ENCODE measurements at places on chromosomes 11 and 22.
A peak's percentile ranks its signal among the peaks of the same experiment; 100 is the strongest.

- DNase-seq = no peak
Observed at GRCh38 chr11:82898241-82898640, 2.0 kb downstream of the PRCP start.

- DNase-seq = no peak
Observed at GRCh38 chr11:15180212-15180792, 65.6 kb downstream of the INSC start.

GRCh38 chr11:12914400-12914912, 94.7 kb upstream of the RASSF10 start:
- no peak for DNase-seq

GRCh38 chr22:46043816-46044620, 67.1 kb upstream of the WNT7B start:
- DNase-seq = no peak

- no peak for DNase-seq
Observed at GRCh38 chr11:120832481-120833238, 191.2 kb upstream of the TBCEL start.

- no peak for DNase-seq
Observed at GRCh38 chr11:46519351-46519750, 74.5 kb downstream of the AMBRA1 start.

DNA sequence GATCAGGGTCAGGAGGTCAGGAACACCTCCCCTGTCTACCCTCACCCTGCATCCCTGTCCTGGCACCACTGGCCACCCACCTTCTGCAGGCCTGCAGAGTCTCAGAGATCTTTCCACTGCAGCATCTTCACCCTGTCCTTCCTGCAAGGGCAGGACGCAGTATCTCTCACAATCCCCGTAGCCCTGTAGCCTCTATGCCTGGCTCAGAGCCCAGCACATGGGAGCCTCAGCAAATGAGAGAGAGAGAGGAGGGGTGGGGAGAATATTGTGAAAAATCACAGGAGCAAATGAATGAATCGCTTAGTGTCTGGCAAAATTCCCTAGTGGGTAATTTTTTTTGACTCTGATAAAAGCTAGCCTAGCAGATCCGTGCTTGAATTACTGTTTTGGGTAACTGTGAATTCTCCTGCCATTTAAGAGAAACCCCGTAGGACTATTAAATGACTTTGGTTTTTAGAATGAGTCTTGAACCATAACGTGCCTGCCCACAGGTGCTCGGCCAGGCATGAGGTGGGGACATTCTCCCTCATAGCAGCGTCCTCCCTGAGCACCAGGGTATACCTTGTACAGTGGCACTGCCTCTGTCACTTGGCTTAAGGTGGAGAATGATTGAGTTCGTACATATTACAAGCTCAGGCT, 91.5 kb downstream of the MORC2 start:
- no peak for DNase-seq

GRCh38 chr11:9601037-9601875, 27.8 kb downstream of the WEE1 start:
- peak; percentile 20 for DNase-seq

GRCh38 chr11:35347921-35348331, 71.4 kb downstream of the SLC1A2 start:
- no peak for DNase-seq

DNA sequence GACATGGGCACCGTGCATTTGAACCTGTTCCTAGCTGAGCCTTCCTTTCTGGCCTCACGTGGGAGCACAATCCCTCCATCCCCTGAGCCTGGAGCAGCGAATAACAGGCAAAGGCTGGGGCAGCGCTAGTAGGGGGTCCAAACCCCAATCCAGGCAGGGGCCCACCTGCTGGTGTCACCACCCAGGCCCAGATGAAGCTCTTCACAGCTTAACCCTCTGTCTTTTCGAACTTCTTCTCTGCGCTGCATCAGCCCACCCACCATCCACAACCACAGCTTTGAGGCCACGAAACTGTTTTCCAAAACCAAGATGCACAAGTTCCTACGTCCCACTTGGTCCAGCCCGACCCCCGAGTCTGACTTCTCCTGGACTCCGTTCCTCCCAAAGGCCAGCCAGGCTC, 11.5 kb downstream of the KCNC1 start:
- DNase-seq = no peak

GRCh38 chr22:32591620-32592019, 117.0 kb downstream of the FBXO7 start:
- no peak for DNase-seq

- DNase-seq = no peak
Observed at GRCh38 chr22:17907748-17908051, 116.7 kb downstream of the MICAL3 start.

GRCh38 chr11:15204711-15205110, 90.0 kb downstream of the INSC start:
- no peak for DNase-seq

DNA sequence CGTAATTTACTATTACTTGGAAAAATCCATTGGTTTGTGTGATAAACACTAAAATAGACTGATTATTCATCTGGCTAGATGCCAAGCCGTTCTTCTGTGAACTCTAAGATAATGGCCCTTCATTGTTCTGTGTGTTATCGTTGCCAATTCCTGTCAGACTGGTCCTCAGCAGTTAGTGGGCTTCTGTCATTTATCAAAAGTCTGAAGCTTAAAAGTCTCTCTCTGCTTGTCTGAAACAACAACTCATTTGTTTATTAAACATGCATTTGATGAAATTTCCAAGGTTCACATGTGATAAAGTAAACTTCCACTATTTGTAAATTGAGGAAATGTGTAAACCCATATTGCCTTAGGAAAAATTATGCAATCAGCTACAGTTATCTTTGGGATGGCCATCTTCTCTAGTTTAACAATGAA, 21.1 kb upstream of the RDX start:
- DNase-seq = no peak

GRCh38 chr11:464316-464715, 14.2 kb downstream of the PTDSS2 start:
- no peak for DNase-seq

GRCh38 chr11:127273593-127274327, 273.2 kb upstream of the KIRREL3 start:
- no peak for DNase-seq

- no peak for DNase-seq
Observed at GRCh38 chr11:117989351-117990102, 3.3 kb downstream of the IL10RA start.

GRCh38 chr11:78860720-78861422, 286.2 kb upstream of the NARS2 start:
- DNase-seq = no peak

Measured in stimulated activated CD8-positive, alpha-beta memory T cell treated with anti-CD3 and anti-CD28 coated beads, Interleukin-15, amount 100 ng/mL, for 4 hours (primary cell).